ENCODE measurements at places on chromosomes 2 and 18.
A peak's percentile ranks its signal among the peaks of the same experiment; 100 is the strongest.

- no peak for DNase-seq
Measured at GRCh38 chr18:9356976-9357375, 22.4 kb downstream of the TWSG1 start.

DNA sequence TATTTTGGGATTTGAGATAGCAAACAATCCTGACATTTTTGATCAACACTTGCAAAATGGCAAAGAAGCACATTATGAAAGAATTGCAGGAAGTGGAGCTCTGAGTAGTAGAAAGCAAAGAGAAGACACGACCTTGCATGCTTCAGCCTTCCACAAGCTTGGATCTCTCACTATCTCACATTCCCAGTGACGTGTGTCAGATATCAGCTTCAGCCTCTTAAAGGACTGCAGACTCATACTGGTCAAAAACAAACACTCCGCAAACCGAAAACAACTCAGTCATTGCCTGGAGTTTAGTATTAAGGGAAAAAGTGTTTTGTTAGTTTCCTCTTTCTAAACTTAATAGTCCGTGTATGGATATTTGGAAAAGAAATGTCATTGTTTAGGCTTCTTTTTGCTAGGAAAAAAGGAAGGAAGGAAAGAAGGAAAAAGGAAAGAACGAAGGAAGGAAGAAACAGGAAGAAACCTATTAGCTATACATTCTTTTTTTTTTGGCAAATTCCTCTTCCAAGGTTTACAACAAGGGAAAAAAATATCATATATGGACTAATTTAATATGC is 32.6 kb upstream of the SLC40A1 start:
- DNase-seq = no peak

DNA sequence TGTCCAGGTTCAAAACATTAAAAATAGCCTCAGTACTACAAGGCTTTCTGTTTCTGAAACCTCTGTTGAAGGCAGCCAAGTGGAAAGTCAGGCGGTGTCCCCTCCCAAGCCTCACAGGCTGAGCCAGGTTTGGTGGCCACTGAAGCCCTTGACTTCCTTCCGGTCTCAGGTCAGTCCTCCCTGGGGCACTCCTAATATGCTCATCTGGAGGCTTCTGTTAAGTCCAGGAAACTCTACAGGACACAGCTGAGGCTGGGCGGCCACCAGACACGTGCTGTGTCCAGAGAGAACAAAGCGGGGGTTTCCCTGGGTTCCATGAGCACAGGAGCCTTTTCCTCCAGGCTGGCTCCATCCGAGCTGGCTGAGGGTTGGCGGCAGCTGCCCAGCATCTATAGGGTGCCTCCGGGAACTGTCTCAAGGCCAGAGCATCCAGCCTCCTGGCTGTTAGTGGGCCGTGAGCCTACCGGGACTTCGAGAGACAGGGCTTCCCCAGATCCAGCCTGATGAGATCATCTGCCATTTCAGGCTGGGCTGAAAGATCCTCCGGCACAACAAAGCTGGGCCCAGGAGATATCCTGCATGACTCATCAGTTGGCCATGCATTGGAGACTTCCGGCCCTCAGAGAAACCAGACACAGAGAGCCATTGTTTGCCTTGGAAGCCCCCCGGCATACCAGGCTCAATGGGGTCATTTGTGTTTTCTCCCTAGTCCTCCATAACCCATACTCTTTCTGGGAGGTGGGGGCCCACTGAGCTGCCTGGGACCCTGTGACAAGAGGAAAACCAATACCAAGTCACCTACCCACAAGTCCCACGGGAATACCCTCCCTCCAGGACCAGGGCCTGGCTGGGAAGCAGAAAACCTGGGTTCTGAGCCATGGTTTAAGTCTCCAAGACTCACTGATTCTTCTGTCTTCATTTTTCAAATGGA is 71.7 kb downstream of the HS1BP3 start:
- no peak for DNase-seq

- no peak for DNase-seq
Measured at GRCh38 chr2:43184339-43184895, 42.0 kb downstream of the ZFP36L2 start.

GRCh38 chr2:127715778-127716449 is 14.6 kb downstream of the SFT2D3 start:
- DNase-seq = no peak

DNA sequence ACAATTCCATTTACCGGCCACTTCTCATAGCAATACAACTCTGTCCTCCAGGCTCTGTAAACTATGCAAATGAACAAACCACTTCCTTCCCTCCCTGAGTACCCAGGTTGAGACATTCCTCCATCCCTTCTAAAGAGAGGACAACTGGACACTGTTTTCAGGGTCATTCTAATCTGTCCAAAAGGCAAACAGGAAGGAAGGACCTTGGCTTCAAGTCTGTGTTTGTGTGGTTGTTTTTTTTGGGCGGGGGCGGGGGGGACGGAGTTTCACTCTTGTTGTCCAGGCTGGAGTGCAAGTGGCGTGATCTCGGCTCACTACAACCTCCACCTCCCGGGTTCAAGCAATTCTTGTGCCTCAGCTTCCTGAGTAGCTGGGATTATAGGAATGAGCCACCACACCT is 3.3 kb downstream of the TFCP2L1 start:
- no peak for DNase-seq

GRCh38 chr2:56271275-56271674 is 87.5 kb downstream of the CCDC85A start:
- DNase-seq = no peak

GRCh38 chr2:52070665-52071064 is 1038.7 kb upstream of the NRXN1 start:
- no peak for DNase-seq

DNA sequence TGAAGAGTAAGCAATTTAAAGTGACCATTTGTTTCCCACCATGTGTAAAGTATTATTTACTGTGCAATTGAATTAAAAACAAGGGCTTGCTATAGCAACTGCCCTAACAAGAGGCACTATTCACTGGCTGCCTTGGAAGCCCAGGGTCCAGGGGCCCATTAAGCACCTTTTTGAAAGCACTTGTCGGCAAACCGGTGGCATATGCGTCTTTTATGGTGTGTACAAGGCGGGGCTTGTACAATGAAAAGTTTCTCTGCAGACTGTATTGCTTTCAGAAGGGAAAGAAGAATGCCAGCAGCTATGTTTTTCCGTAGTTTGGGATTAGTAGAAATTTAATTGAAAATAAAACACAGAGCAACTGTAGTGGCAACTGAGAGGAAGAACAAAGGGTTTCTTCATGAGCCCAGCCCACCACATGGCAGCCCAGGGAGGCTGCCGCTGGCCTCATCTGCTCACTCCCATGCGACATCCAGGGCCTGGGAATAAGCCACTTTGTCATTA is 279.5 kb upstream of the PARD3B start:
- DNase-seq = peak; percentile 38

DNA sequence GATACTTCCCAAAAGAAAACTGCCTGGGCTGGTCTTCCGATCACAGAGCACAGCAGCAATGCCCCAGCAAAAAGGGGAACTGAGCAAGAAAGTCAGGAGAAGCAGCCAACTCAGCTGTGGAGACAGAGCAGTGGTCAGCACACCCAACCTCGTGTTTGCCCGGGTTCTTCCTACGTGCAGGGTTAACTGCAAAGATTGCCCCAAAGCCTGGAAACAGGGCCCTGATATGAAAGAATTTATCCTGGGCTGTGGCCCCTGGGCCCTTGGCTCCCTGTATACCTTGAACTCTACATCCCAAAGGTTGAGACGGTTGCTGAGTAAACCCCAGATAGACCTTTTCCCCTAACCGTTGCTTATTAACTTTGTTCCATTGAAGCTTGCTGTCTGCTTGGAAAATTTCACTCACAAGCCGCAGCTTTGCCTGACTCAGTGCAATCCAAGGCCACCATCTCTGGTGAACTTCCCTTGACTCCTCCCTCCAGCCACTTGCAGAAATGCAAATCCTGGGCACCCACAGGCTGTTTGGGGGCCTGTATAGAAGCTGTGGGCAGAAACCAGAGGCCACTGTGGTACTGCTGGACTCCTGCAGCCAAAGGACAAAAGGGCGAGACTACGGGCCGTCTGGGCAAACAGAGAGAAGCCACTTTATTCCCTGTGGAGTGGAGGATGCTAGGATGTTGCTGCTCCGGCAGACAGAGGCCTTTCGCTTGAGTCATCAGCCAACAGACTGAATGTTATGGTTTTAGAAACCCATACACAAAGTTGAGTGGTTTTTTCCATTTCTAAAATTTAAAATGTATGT is 18.2 kb downstream of the NRP2 start:
- no peak for DNase-seq

DNA sequence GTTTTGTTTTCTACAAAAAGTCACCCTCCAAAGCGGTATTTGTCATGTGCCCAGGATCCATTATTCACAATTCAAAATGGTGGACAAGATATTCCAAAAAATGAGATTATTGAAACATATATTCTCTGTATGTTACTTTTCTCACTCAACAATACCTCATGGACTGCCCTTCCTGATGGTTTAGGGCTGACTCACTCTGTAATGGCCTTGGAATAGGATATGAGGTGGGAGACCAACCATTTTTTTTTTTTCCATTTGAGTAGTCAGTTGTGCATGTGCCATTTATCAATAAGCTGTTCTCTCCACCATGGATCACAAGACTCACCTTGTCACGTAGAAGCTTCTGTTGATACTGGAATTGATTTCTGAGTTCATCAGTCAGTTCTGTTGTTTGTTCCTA is 64.5 kb downstream of the LYPD6 start:
- DNase-seq = no peak

GRCh38 chr2:152050341-152050740 is 48.5 kb downstream of the CACNB4 start:
- DNase-seq = no peak

- DNase-seq = peak; percentile 25
Measured at GRCh38 chr2:69724540-69725159, 17.3 kb upstream of the ANXA4 start.

GRCh38 chr2:172208791-172209325 is 106.2 kb upstream of the DLX2 start:
- no peak for DNase-seq

GRCh38 chr2:3180082-3180908 is 197.3 kb downstream of the EIPR1 start:
- DNase-seq = no peak

DNA sequence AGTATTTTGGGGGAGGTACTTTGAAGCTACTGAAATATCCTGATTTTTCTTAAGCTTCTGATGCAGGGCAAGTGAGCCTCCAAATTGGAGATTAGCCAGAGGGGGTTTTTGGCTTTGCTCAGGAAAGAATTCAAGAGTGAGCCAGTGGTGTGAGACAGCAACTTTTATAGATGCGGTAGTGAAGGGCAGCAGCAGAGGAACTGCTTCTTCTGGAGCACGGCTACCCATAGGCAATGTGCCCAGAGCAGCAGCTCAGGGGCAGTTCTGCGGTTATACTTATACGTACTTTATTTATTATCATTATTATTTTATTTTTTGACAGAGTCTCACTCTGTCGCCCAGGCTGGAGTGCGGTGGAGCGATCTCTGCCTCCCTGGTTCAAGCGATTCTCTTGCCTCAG is 19.8 kb upstream of the NT5DC4 start:
- no peak for DNase-seq

DNA sequence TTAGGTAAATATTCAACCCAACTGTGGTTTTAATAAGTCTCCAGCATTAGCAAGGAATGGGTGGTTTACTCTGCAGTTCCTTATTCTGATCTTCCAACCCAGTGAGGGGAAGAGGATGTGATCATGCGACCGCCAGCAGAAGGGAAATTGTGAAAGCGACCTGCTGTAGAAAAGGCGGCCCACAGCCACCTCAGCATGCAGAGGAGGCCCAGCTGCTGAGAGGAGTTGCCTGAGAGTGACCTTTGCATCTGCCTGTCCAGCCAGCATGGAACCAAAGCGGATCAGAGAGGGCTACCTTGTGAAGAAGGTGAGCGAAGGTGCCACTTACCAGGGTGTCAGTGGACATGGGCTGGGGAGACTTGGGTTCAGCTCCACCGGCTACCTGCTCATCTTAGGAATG is at the start of gene PLEK:
PLEK (plus strand) TSS at position 196 of the 400 bp plus-strand sequence; CDS start at position 266, 70 bp downstream.
- no peak for DNase-seq

- peak; percentile 12 for DNase-seq
Measured at GRCh38 chr18:6521803-6522418, 107.2 kb upstream of the L3MBTL4 start.

DNA sequence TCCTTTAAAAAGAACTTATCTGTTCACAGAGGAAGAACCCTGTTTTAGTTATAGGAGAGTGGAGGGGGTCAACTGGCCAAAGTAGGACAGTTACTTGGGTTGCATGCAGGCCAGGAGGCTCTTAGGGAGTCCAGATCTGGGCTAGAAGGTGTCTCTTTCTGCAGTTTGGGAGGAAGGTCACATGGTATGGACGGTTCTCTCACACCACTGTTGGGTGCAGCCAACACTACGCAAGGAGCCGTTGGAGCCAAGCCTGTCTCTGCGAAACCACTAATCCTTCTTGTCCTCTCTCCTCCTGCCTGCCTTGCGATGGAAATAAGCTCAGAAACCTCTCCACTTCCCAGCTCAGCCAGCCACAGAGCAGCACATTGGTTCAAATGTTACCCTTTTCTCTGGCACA is 105.9 kb upstream of the TGFA start:
- DNase-seq = no peak

DNA sequence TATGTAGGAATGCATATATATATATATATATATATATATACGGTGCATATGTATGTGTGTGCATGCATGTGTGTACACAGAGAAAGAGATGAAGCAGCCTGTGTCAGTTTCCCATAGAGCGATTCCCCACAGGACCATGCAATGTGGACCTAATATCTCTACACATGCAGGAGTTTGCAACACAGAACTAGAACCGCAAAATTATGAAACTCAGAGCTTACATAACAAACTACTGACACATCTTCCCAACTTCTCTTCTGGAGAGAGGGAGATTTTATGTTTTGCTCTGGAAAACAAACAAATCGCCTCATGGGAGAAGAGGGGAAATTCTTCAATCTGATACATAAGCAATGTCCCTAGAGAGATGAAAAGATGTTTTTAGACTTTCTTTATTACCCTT is 377.2 kb downstream of the LRATD1 start:
- DNase-seq = no peak

DNA sequence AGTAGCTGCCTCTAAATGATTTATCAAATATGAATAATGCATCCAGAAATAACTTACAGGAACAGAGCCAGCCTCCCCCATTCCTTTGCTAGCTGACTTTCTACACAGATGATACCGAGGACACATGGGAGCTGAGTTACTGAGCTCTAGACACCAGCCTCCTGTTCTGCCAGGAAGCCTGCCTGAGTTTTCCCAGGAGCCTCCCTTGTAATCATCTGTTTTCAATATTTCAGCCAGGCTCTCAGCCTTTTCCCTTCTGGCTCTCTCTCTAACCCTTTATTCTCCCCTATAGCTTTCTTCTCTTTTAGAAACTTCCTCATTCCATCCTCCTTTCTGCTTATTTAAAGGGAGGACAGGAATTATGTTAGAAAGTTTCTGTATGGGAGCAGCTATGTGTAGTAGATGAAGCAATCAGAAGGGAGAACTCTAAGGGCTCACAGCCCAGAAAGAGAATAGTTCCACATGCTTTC is 911.6 kb downstream of the TDRD15 start:
- DNase-seq = no peak

Measured in NCI-H2081 treated with DMSO at 0.1 percent for 48 hours (cell line).